ENCODE measurements at places on chromosomes 1 and 21.

- peak; percentile 1 for DNase-seq
Observed at GRCh38 chr1:191498318-191498717, 659.9 kb upstream of the RGS18 start.

DNA sequence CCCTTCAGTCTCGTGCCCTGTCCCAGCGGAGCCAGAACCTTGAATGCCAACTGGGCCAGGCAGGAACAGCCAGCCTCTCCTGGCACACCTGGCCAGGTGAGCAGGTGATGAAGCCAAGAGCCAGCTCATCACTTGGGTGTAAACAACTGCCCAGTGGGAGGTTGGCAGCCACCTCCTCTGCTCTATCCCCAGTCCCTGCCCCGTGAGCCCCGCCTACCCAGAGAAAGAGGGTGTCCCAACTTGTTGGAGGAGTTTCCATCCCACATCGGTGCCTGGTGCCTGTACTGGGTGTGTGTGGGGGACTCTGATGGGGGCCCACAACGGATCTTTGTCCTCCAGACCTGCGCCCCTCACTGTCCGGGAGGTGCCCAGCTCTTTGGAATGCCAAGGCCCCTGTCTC lies 17.8 kb upstream of the FAM131C start:
- DNase-seq: no peak

DNA sequence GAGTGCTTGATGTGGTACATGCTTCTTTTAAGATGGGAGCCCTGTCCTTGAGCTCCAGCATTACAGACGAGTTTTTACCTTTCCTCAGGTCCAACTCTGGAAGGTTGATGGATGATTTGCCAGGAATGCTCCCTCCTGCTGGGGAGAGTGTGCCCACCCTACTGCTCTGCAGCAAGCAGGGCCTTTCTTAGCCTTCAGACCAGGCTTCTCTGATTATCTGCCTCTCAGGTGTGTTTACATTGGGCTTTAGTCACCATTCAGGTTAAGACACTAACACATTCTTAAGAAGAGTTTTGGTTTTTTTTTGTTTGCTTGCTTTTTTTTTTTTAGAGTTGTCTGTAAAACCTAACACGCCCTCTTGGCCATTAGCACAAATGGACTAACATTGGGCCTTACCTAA lies 301.8 kb downstream of the KCNT2 start:
- DNase-seq: no peak

DNA sequence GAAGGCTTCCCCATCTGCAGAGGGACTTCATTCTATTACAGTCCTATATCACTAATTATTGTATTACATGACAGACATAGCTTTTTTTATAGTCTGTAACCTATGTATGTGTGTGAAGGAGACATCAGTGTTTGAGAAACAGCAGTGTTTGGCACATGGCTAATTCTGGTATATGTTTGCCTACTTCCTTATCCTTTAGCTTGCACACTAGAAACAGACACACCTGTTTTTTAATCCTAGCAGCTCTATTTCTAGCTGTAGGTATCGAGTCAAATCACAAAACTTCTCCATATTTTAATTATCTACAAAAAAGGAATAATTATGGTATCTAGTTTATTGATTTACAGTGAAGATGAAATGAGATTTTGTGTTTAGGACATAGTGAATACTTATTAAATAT lies 129.4 kb upstream of the CACYBP start:
- DNase-seq: no peak

- no peak for DNase-seq
Observed at GRCh38 chr1:55867304-55867843, 652.2 kb upstream of the USP24 start.

DNA sequence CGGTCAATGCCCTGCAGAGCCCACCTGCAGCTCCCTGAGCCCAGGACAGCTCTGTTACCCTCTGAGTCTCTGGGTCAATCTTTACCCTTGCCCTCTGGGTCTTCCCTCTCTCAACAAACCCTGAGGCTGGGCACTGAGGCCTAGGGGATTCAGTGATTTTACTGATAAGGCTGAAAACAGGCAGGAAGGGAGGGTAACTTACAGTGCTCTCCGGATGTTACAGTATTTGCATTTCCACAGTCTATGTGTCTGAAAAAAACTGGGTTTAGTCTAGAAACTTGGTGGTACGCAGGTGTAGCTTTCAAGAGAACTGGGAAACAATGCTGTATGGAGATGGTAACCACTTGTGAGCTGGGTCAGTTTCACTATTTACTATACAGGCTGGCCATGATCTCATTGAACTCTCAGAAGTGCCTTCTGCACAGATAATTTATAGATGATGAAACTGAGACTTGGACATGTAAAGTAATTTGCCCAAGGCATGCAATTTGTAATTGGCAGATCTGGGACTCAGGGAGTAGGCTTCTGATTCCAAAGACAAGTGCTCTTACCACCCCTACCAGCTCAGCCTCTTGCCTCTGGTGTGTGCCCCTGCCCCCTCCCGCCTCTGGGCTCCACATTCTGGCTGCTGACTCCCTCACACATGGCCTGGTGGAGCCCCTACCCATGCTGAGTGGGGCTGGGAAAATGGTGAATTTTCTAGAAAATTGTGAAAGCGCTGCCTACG lies 48.8 kb downstream of the TENT5C start:
- no peak for DNase-seq

DNA sequence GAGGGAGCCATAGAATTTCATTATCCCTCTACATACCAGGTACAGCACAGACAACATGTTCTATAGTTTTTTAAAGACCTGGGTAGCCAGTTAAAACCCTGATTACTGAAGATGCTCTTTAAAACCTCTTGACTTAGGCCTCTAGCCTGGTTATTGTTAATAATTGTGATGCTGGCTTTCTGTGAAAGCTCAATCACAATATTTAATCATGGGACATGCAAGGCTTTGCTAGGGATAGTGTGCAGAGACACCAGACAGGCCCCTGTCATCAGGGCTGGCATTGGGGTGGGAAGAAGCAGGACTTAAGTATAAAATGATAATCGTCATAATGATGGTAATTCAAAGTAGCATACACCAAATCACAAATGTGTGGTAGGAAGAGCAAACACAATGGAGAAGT lies 274.4 kb downstream of the PTBP2 start:
- DNase-seq: no peak

DNA sequence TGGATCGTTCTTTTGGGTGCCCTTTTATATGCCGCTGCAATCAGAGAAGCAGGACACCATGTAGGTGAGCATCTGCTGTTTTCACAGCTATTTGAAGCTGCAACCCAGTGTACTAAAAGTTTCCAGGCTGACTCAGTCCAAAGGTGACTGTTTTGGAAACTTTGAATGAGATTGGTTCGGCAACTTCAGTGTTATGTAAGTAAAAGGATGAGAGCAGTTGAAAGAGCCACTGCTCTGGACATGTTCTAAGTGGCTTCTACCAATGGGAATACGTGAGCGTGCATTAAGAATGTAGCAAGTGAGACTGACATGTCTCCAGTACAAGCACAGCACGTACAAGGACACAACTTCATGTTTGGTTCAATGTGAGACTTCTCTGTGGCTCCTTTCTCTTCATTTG lies 55.6 kb downstream of the DDR2 start:
- DNase-seq: no peak

DNA sequence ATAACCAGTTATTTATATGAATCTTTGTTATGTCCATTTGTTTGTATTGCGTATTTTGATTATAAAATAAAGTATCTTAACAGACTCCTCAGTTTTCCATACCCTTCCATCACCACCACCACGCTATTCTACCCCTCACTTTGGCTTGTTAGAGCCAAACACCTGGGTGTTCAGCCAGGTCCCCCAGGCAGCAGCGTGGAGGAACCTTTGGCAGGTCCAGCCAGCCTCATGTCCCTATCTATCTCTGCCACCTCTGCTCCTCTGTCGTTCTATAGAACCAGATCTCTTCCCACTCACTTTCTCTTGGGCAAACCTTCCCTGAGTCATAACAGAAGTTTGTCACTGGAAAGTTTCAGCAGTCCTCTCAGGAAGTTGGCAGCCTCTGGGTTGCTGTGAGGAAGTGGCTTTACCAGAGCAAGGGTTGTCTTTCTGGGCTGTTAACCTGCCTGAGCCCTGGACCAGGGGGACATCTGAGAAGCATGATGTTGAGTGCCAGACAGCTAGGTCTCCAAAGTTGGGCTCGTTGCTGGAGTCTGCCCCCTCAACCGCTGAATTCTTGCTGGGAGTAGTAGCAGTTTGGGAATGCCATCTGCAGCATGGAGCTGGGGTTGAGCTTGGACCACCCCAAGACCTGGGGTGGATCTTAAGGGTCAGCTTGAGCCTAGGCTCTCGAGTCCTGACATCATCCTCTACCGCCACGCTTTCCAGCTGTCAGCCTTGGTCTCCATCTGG lies 996 bp upstream of the SH3BGRL3 start:
- no peak for DNase-seq

DNA sequence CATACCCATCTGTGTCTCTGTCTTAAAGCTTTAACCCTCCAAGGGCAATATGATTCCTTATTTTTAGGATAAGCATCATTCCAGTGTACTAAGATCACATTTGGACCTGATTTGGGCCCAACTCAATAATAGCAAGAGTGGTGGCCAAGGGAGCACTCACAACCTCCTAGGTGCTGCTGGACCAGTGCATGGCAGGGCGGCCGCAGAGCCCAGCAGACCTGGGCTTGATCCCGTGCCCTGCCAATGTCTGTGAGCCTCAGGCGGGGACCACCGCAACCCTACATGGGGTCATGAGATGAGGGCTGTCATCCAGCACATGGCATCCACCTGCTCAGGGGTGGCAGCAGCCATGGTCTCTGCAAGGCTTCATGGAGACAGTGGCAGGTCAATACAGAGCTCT lies 201.8 kb upstream of the TMEM51 start:
- no peak for DNase-seq

- DNase-seq: no peak
Observed at GRCh38 chr21:27301220-27301619, 334.3 kb upstream of the ADAMTS5 start.

DNA sequence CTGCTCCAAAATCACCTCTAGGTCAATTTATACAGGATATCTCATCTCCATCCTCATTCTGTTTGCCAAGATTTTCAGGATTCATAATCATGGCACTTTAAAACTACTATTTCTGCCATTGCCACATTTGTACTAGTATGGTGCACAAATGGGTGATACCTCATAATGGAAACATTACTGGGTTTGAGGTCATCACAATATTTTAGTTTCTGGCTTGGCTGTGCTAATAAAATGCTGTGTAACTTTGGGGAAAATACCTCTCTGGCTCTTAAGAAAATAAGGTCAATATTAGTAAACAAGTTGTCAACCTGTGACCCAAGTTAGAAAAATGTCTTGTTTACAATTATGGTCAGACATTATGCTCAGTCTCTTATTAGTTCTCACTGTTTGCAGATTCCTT lies 4.7 kb upstream of the SLAMF7 start:
- no peak for DNase-seq

GRCh38 chr1:102050556-102050955 lies 53.8 kb upstream of the OLFM3 start:
- no peak for DNase-seq

DNA sequence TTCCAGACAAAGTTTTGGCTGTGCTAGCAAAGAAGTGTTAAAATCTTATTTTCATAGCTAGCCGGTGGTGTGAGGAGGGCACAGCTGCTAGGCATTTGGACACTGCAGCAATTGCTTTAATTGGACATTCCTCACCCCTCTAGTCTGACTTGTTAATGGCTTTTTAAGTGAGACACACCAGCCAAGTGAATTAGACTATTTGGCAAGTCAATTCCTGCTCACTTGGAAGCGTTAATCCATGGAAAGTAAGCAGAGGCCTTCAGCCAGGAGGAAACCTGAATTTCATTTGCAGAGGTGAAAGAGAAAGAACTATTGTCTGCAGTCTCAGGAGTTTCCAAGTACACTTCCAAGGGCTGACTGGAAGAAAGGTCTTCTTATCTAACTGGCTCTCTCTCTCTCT lies 175.7 kb downstream of the ST6GALNAC3 start:
- no peak for DNase-seq

DNA sequence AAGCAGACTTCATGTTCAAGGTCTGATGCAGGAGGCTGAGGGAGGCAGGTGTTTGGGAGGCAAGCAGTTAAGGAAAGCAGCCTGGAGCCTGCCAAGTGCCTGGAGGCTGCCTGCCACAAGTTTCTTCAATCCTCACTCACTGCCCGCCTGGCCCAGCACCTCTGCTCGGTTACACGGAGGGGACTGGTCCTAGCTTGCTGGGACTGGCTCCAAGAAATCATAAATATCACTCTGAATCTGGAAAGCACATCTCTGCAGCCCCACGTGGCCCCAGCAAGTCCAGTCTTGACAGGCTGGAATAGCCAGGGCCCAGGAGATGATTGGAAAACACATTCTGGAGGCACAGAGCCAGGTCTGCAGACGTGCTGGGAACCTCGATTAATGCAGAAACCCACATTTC lies 83.9 kb downstream of the BCAR3 start:
- no peak for DNase-seq

- no peak for DNase-seq
Observed at GRCh38 chr1:40763742-40764532, 19.6 kb upstream of the KCNQ4 start.

DNA sequence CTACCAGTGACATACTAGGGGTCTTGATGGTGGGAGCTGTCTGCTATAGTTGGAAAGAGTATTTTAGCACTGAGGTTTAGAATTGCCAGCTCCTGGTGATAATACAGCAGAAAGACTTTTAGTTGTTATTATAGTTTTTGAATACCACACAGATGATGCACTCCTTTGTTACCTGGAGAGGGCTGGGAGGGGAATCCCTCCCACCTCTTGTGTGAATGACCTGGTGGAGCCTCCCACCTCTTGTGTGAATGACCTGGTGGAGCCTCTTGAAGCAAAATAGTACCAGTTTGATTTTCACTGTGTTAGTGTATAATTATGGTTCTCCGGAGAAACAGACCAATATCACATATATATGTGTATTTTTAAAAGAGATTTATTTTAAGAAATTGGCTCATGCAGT lies 3.3 kb downstream of the DISP1 start:
- DNase-seq: no peak

DNA sequence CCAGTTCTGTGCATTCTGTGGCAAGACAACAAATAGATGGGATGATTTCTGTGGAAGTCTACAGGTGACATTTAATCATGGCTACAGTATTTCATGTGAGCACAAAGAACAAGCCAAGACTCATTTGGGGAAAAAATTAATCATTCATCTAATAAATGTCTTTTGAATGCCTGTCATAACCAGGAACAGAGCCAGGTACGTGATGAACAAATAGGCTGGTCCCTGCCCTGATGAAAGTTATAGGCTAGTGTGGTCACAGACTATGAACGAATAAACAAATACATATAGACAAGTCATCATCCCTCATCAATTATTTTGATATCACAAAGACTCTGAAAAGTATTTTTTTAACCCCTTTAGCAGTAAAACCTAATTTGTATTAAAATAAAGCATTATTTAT lies 226.4 kb upstream of the RRP15 start:
- DNase-seq: no peak
